ENCODE measurements at places on chromosomes 16 and 17. TPM values are rescaled to one million over a fixed set of nuclear protein-coding genes. Genes with fewer than 3 reads are reported as not detected.

DNA sequence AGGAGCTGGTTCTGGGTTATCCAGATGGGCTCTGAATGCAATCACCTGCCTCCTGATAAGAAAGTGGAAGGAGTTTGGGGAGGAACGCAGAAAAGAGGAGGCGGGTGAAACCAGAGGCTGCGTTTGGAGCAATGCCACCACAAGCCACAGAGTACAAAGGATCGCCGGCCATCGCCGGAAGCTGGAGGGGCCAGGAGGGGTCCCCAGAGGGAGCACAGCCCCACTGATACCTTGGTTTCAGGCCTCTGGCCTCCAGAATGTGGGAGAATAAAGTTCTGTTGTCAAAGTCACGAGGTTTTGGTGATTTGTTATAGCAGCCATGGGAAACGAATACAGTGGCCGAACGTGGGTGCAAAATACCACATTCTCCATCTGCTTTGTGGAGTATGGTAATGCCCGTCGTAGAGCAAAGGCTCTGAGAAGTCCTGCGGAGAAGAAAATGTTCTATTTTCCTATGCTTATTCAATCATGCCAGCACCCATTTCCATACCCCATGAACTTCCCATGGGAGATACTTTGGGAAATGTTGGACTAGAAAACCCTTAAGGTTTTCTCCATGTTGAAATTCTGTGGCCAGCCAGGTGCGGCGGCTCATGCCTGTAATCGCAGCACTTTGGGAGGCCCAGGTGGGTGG is 51.4 kb downstream of the ZDHHC7 start:
- H3K36me3 ChIP-seq, result no peaks in the 10 kb centered on the region
- no peak overlapping the region for H3K4me3 ChIP-seq
- DNase-seq, result no peak
- no peaks in the 10 kb centered on the region for H3K4me1 ChIP-seq

DNA sequence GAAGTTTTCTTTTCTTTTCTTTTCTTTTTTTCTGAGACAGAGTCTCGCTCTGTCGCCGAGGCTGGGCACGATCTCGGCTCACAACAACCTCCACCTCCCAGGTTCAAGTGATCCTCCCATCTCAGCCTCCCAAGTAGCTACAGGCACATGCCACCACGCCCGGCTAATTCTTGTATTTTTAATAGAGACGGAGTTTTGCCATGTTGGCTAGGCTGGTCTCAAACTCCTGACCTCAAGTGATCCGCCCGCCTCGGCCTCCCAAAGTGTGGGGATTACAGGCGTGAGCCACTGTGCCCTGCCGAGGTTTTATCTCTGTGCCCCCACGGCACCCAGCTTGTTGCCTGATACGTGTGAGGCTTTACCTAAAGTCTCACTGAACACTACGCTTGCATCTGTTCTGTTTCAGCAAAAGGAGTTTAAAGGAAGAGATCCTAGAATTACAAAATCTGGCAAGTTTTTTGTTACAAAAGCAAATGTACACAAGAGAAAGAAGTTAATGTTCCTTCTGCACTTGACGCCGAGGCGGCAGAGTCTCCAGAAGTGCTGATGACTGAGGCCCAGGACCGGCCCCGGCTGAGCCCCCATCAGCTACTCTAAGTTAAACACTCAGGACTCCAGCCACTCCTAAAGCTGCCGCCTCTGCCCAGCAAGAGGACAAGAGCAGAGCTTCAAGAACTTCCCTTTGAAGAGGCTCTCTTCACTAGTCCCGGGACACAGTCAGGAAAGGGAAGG is 9.2 kb downstream of the ABCA3 start:
- H3K27ac ChIP-seq, result no peak overlapping the region
- no peaks in the 10 kb centered on the region for H3K36me3 ChIP-seq
- DNase-seq, result no peak
- H3K4me1 ChIP-seq, result no peaks in the 10 kb centered on the region

- H3K27me3 ChIP-seq, result no peaks in the 10 kb centered on the region
- DNase-seq, result no peak
- H3K27ac ChIP-seq, result no peak overlapping the region
- H3K4me3 ChIP-seq, result no peak overlapping the region
- H3K4me1 ChIP-seq, result no peaks in the 10 kb centered on the region
These were observed 1307.6 kb upstream of the GOT2 start for GRCh38 chr16:60041671-60042070.

DNA sequence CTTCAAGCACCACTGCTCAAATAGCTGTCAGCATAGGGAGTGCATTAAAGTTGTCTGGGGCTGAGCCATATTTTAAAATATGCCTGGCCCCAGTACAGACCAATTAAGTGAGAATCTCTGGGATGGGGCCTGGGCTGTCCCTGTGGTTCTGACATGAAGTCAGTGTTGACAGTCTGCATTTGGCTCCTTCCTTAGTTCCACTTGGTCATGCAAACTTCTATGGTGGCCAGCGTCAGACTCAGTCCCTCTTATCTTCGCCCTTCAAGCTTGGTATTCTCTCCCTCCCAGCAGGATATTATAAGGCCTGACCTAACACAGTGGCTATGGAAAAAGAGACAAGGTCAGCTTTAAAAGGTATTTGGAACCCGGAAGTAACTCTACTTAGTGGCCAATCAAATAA is 177.2 kb downstream of the PMP22 start:
- no peaks in the 10 kb centered on the region for H3K36me3 ChIP-seq
- H3K27ac ChIP-seq, result no peak overlapping the region
- no peaks in the 10 kb centered on the region for H3K4me1 ChIP-seq
- H3K27me3 ChIP-seq, result no peaks in the 10 kb centered on the region
- DNase-seq, result no peak
- H3K4me3 ChIP-seq, result no peak overlapping the region

DNA sequence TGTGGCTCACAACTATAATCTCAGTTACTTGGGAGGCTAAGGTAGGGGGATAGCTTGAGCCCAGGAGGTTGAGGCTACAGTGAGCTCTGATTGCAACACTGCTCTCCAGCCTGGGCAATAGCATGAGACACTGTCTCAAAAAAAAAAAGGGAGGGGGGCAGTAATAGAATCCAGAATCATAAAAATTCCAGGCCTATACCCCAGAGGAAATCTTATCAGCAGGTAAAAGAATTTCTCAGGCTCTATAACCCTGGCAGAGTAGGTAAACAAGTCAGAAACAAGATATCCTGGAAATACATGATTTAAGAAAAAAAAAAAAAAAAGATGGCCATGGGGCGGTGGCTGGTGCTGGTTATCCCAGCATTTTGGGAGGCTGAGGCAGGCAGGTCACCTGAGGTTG is 12.9 kb downstream of the SPAG9 start:
- H3K27me3 ChIP-seq, result no peaks in the 10 kb centered on the region
- H3K27ac ChIP-seq, result no peak overlapping the region
- no peak overlapping the region for H3K4me3 ChIP-seq
- no peak for DNase-seq
- H3K4me1 ChIP-seq, result peaks cover 6% of the 10 kb centered on the region

DNA sequence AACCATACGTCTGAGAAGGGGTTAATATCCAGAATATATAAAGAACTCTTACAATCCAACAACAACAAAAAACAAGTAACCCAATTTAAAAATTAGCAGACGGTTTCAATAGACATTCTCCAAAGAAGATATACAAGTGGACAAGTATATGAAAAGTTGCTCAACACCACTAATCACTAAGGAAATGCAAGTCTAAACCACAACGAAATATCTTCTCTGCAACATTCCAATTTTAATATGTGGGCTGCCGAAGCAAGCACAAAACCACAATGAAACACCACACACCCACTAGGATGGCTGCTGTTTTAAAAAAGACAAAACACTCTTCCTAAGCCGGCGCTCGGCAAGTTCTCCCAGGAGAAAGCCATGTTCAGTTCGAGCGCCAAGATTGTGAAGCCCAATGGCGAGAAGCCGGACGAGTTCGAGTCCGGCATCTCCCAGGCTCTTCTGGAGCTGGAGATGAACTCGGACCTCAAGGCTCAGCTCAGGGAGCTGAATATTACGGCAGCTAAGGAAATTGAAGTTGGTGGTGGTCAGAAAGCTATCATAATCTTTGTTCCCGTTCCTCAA is 5.9 kb upstream of the SLC13A2 start:
- DNase-seq, result no peak
- no peaks in the 10 kb centered on the region for H3K36me3 ChIP-seq
- H3K4me1 ChIP-seq, result no peaks in the 10 kb centered on the region
- H3K27ac ChIP-seq, result no peak overlapping the region
- no peaks in the 10 kb centered on the region for H3K27me3 ChIP-seq

DNA sequence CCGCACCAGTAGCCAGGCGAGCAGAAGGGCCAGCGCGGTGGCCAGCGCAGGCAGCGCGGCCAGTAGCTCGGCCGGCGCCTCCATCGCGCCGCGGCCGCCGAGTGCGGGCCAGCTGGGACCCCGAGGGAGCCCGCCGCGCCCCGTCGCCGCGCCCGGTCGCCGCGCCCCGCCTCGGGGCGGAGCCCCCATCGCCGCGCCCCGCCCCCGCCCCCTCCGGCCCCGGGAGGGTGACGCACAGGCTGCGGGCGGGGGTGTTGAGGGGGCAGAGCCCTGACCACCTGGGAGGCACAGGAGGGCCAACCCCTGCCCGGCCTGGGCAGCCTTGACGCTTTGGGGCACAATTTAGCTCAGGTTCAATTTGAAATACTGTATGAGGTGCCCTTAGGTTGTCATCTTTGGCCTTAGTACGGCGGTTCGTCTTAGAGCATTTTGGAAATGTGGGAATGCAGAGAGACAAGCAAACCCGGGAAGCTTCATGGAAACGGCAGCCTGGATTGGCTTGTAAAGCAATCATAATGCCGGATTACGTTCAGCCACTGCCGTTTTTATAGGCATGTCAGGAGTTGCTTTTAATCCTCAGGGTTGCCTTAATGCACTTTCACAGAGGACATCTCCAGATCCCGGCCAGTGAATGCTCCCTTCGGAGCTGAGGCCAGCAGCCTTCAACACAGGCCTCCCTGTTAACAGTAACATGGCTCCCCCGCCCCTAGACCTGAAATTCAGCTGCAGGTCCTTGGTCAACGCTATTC is at the start of gene MXRA7:
Gene MXRA7, minus strand, starts transcription at position 103 of the 749 bp plus-strand sequence. Its CDS starts 19 bp downstream, at position 84.
- H3K4me1 ChIP-seq, result peaks cover 18% of the 10 kb centered on the region
- peak; percentile 88 for DNase-seq
- H3K4me3 ChIP-seq, result peak within 1 kb of the TSS; percentile 87
- peak within 1 kb of the TSS; percentile 93 for H3K27ac ChIP-seq
- no peaks in the 10 kb centered on the region for H3K36me3 ChIP-seq

DNA sequence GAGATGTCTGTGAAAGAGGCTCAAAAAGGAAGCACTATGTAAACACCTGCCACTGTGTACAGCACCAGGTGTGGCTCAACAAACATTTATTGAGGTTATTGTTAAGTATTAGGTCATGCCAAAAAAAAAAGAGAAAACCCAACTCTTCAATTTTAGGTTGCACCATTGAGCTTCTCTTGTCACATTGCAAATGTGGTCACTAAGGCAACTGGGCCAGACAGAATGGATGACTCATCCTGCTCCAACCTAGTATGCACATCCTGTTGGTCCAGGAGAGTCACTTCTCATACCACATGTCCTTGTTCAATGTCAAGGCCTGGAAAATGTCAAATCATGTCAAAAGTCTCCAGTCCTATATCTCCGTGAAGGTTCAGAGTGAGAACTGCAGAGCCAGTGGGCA is 25.0 kb downstream of the HOXB1 start:
- no peak overlapping the region for H3K27ac ChIP-seq
- no peaks in the 10 kb centered on the region for H3K36me3 ChIP-seq
- no peaks in the 10 kb centered on the region for H3K4me1 ChIP-seq

GRCh38 chr16:87698241-87698640 is 67.5 kb downstream of the KLHDC4 start:
- H3K36me3 ChIP-seq, result no peaks in the 10 kb centered on the region
- H3K4me3 ChIP-seq, result no peak overlapping the region
- no peak overlapping the region for H3K27ac ChIP-seq
- H3K4me1 ChIP-seq, result no peaks in the 10 kb centered on the region
- H3K27me3 ChIP-seq, result no peaks in the 10 kb centered on the region

DNA sequence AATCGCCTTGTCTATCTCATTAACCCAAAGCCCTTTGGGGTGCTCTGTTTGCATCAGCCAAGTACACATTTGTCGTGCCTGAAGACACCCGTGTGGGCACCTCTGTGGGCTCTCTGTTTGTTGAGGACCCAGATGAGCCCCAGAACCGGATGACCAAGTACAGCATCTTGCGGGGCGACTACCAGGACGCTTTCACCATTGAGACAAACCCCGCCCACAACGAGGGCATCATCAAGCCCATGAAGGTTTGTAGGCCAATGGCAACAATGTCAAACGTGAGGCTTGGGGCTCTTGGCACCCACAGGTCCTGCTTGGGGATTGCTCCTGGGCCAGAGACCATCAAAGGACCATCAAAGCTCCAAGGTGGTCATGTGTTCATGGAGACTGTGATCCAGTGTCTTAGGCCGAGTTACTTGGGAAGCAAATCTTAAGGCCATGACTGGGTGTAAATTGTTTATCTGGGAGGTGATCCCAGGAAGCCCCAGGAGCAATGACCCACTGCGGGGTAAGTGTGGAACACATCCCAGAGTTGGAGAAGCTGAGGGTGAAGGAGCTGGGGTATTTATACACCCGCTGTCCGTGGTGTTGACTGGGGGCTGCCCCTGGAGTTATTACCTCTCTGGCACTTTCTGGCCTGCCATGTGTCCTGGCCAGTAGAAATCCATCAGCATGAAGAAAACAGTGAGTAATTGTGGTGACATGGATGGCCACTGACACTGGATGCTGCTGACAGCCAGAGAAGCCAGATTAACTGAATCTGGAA is 24.0 kb downstream of the CDH5 start:
- H3K36me3 ChIP-seq, result no peaks in the 10 kb centered on the region
- DNase-seq, result no peak
- H3K27ac ChIP-seq, result no peak overlapping the region
- H3K4me1 ChIP-seq, result no peaks in the 10 kb centered on the region
- no peaks in the 10 kb centered on the region for H3K27me3 ChIP-seq
- no peak overlapping the region for H3K4me3 ChIP-seq

DNA sequence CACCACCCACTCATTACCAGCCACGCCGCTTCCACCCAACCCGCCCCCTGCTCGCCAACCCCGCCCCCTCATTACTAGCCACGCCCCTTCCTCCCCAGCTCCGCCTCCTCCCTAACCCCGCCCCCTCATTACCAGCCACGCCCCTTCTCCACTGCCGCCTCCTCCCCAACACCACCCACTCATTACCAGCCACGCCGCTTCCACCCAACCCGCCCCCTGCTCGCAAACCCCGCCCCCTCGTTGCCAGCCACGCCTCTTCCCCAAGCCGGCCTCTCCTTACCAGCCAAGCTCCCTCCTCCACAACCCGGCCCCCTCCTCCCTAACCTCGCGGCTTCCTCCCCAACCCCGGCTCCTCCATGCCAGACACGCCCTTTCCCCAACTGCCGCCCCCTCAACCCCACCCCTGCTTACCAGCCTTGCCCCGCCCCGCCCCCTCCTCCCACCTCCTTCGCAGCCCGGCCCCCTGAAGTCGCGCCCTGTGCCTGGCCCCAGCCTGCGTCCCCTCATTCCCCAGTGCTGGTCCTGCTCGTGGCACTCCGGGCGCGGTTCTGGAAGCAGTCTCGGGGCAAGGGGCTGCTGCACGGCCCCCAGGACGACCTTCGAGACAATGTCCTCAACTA is 7.3 kb downstream of the SLC22A31 start:
- H3K36me3 ChIP-seq, result no peaks in the 10 kb centered on the region
- H3K4me3 ChIP-seq, result no peak overlapping the region
- H3K27ac ChIP-seq, result no peak overlapping the region
- H3K27me3 ChIP-seq, result no peaks in the 10 kb centered on the region

MAPT gene
- polyA plus RNA-seq, result 0.40 TPM

EMP2 gene
- 114 TPM for polyA plus RNA-seq

SNX20 gene
- 0.38 TPM for polyA plus RNA-seq

ITGA3 gene
- 34.2 TPM for polyA plus RNA-seq

Data from ovary (tissue), 10 donors.